ENCODE measurements at places on chromosomes 11 and 22. TPM values are rescaled to one million over a fixed set of nuclear protein-coding genes. Genes with fewer than 3 reads are reported as not detected.

DNA sequence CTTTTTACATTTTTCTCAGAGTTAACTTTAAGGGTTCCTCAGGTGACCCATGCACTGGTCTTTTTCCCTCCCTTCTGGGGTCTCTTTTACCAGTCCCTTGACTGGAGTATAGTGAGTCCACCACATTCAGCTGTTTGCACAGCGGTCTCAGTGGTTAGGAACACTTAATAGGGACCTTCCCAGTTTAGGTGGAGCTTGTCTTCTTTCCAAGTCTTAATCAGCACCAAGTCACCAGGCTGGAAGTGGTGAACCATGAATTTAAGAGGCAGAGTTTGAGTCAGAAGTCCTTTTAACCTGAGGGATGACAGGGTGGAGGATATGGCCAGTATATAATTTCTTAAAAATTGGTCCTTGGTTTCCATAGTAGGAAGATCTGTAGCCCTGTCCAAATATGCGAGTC is 349.7 kb upstream of the MPPED2 start:
- no peak for DNase-seq

- no peak for DNase-seq
These were observed 213.7 kb upstream of the TBCEL start for GRCh38 chr11:120810251-120810650.

DNA sequence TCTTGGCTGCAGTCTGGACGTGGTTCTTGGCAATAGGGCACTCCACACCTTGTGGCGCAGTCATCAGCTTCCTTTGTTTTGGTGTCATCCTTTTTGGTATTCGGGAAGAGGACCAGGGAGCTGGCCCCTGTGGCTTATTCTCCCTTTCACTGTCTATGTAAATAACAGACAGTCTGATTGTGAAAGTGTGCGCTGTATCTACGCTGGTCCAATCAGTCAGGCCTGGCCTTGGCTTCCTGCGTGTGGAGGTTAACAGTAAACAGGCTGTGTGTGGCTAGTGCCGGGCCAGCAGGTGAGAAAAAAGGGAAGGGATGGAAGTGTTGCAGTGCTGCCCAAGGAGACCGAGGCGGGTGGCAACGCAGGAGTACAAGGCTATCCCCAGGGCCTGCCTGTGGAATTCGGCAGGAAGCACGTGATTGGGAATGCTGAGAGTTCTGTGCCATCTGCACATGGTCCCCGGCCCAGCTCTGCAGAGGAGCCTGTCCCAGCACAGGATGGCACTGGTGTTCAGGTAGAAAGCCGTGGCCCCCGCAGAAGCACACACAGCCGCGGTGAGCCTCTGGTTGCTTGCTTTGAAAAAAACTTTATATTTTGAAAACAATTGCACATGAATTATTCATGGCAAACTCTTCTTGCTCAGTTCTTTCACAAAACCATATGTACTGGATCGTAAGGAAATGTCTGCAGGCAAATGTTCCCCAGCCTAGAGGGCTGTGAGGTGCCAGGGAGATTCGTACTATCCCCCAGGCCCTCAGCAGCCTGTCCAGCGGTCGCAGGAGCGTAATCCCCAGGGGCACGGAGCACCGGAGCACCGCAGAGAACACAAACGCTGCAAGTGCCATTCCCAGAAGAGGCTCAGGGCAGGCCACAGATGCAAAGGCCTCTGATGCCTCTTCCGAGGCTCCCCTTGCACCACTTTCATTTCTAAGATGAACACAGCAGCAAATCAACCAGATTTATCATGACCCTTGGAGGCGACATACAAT is 174.5 kb downstream of the EFCAB6 start:
- peak; percentile 6 for DNase-seq

GRCh38 chr11:94722735-94723134 is 45.4 kb upstream of the AMOTL1 start:
- DNase-seq = no peak

DNA sequence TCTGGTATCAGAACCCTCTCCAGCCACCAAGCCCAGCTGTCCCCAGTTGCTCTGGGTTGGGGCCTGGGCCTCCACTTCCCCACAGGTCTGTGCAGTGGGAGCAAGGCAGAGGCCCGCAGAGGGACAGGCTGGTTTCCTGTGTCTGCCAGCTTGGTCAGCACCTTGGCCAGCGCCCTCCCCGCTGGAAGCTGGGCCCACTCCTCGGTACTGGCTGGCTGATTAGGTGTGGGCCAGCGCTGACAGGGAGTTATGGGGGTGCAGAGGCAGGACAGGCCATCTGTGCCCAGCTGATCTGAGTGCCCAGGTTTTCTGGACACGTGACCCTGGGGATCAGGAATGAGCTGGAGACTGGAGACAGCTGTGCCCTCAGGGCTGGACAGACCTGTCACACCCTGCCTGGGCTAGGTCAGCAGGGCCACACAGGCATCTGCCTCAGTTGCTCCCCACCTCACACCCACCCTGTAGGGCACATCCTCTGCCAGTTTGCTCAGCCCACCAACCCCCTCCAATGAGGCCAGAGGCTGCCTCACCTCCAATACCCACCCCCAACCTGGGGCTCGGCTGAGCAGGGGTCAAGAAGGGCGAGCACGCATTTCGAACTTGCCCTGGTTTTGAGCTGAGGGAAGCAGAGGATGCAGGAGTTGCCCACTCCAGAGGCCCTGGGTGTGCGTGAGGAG is 175.3 kb downstream of the IGLL1 start:
- peak; percentile 35 for DNase-seq

- no peak for DNase-seq
These were observed 840.7 kb downstream of the FAM181B start for GRCh38 chr11:81892770-81893635.

Gene PNPLA3
- 16.9 TPM for total RNA-seq

Gene OR52E5
- not detected for total RNA-seq

DNA sequence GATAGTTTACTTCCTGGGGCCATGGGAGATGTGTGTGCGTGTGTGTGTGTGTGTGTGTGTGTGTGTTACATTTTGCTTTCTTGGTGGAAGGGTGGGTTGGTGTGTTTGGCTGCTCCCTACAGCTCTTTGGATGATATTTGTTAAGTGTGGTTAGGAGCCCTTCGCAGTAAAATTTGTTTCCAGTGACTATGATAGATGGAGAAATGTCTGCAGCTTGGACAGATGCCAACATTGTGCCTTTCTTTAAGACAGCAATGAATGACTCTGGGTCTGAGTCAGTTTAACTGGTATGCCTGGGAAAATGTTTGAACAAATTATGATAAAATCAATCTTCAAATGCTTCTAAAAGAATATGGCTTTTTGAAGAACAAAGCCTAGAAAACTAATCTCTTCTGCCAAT is 102.7 kb upstream of the TRPC6 start:
- no peak for DNase-seq

DNA sequence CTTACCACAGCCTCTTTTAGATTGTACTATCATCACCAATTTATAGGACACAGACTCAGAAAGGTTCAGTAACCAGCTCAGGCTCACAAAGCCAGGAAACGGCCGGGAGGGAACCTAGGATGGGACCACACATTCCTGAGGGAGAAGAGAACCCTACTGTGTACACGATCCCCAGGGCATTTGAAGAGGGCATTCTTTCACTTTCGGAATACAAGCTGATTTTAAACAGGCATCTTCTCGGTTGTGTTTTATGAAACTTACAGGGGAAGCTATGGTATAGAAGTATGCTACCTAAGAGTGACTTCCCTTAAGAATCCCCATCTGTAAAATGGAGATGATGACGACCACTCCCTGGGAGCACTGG is 19.0 kb downstream of the SMCO4 start:
- no peak for DNase-seq

Gene CENPM
- 37.3 TPM for total RNA-seq

- peak; percentile 50 for DNase-seq
These were observed 17.4 kb upstream of the FBLN1 start for GRCh38 chr22:45485261-45485660.

GRCh38 chr22:45073064-45073463 is 63.3 kb upstream of the PHF21B start:
- no peak for DNase-seq

DNA sequence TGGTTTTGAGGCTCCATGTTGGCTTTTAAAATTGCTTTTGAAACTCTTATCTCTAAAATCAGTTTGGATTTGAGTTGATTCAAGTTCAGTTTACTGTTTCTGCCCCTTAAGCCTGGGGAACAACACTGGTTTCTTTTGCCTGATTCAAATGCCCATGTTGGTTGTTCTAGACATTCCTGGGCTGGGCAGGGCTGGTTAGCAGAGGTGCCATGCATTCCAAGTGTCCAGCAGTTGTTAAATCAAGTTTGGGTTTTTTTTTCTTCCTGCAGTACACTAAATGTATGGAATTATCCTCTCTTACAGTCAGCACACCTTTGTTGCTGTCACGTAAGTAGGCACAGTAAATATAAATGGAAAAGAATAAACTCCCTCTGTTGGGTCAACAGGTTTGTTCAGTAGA is 67.2 kb upstream of the MTMR2 start:
- no peak for DNase-seq

DNA sequence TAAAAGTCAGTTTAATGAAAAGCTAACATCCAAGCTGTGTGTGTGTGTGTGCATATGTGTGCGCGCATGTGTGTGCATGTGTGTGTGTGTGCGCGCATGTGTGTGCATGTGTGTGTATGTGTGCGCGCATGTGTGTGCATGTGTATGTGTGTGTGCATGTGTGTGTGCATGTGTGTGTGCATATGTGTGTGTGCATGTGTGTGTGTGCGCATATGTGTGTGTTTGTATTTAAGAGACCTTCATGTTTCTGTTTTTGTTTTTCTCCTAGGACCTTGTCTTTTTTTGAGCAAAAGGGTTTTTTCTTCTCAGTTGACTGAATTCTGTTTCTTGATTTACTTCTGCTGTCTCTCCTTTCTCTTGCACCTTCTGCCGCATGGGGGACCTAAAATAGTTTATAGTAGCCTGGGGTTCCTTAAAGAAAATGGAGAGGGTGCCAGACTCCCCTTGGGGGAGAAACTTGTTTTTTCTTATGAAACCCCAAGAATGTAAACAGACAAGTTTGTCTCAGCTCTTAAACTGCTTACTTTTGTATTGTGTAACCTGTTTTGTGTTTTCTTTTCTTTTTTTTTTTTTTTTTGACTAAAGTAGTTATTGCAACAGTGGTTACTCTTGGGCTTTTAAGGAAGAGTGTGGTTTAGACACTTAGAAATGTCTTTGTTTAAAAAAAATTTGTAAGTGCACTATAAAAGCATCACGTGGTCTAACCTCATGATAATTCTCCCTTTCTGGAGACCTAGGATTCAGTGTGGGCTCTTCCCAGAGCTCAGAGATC is 53.0 kb downstream of the OSBPL5 start:
- DNase-seq = no peak

DNA sequence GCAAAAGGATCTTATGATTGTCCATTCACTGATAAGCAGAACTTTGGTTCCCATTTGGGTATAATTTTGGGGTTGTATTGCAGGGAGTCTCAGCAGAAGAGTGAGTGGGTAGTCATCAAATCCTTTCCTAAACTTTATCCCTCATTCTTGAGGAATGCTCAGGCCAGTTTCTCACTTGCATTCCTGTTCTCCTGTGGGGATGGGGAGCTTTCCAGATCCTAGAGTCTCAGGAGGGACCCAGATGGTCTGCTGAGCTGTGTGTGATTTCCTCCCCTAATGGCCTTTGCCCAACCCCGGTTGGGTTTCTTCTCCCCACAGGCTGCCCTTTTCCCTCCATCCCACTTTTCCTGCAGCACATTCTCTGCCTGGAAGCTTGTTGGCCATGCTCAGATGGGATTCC is 79.9 kb downstream of the MIAT start:
- DNase-seq = no peak

DNA sequence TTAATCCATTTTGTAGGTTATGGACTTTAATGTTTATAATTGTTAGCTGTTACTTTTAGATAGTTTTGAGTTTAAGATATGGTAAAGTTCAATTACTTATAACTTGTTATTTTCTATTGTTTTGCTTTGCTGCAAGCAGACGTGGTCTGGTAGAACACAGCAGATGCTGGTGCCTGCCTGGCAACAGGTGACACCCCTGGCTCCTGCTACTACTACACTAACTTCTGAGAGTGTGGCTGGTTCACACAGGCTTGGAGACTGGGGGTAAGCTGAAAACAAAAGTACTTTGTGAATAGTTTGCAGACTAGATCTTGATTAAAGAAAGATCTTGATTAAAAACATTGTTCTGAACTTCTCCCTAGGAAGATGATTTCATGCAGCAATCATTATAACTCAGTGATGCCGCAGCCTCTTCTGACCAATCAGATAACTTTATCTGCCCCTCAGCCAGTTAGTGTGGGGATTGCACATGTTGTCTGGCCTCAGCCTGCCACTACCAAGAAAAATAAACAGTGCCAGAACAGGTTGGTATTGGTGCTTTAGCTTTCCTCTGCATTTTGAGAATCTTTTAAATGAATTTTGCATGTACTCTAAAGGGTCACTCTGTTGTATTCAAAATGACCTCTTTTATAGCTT is 90.4 kb downstream of the HIPK3 start:
- no peak for DNase-seq

GRCh38 chr11:1122664-1123002 is 35.1 kb upstream of the MUC5AC start:
- DNase-seq = no peak

Gene OR51L1
- not detected for total RNA-seq

DNA sequence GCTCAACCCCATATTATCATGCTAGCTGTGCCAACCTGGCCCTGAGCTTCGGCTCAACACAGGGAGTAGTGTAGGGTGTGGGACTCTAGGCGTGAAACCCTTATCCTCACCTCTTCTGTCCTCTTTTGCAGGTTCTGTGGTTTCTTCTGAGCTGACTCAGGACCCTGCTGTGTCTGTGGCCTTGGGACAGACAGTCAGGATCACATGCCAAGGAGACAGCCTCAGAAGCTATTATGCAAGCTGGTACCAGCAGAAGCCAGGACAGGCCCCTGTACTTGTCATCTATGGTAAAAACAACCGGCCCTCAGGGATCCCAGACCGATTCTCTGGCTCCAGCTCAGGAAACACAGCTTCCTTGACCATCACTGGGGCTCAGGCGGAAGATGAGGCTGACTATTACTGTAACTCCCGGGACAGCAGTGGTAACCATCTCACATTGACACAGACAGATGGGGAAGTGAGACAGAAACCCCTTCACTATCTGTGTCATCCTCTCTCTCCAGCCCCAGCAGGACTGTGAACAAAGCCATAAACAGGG is 76.4 kb downstream of the GGTLC2 start:
- DNase-seq = no peak

DNA sequence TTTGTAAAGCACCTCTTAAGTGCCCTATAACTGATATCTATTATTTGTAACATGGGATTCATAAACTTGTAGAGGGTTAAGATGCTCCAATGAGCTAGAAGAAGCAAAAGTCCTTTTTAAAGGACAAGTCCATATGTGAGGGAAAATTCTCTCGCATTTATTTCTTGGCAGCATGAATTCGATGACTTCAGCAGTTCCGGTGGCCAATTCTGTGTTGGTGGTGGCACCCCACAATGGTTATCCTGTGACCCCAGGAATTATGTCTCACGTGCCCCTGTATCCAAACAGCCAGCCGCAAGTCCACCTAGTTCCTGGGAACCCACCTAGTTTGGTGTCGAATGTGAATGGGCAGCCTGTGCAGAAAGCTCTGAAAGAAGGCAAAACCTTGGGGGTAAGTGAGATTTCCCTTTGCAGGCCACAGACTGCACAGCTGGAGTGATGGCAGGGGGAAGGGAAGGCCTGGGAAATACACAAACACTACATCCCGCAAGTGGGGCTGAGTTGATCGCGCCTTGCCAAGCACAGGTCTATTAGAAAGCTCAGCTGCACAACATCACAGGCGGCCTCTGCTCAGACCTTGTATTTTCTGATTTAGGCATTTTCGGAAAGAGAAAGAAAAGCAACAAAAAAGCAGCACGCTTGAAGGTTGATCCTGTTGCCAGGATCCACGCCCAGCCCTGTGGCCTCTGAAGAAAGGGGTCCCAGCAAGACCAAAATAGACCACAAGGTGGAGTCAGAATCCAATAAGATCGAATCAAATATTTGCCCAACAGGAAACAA is 1.5 kb downstream of the MS4A8 start:
- DNase-seq = peak; percentile 29

Gene UBQLN3
- not detected for total RNA-seq

Gene CARNS1
- not detected for total RNA-seq

Data from HepG2 (cell line).